Thyroid gland (tissue), 4 donors: ENCODE measurements at places on chromosomes 2 and 18. TPM values are rescaled to one million over a fixed set of nuclear protein-coding genes. Genes with fewer than 3 reads are reported as not detected.
A peak's percentile ranks its signal among the peaks of the same experiment; 100 is the strongest.

DNA sequence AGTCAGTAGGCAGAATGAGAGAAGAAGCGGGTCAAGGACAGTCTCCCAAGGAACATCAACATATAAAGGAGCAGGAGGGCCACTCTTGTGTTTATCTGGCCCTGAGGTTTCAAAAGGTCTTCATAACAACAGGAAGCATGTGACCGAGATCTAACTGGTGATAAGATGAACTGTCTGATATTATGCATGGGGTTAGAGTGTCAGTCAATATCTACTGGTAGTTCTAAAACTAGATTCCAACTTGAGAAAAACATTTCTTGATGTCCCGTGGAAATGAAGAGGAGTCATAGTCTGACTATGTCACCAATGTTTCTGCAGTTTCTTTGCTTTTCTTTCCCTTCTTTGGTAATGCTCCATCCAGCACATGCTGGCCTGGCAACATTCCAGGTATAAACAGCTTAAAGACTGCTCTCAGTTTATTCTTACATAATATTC lies 77.5 kb upstream of the ITPRID2 start:
- no peak overlapping the region for H3K27ac ChIP-seq
- H3K36me3 ChIP-seq = no peaks in the 10 kb centered on the region
- no peak overlapping the region for H3K4me3 ChIP-seq
- DNase-seq = no peak
- H3K4me1 ChIP-seq = no peaks in the 10 kb centered on the region
- no peaks in the 10 kb centered on the region for H3K27me3 ChIP-seq

Gene TTC27
- 25.4 TPM for total RNA-seq

DNA sequence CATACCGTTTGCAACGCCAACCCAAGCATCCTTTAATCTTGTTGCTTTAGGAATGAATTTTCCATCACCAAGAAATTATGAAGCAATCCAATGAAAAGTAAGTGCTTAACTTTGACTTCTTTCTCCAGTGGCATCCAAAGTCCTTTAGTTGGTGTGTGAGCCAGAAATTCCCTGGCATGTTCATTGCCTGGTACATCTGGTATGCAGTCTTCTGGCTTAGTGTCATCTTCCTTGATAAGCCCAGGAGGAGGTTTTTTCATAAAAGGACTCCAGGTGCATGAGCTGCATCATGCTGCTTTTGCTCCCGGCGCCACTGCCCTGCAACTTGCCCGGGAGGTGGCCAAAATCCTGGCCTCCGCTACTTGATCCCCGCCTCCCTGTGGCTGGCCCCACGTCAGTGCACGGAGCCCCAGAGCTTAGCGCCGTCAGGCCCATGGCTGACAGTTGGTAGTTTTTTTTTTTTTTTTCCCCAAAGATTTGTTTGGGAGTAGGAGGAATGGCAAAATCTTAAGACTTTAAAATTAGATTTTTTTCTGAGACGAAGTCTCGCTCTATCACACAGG lies 58.7 kb downstream of the PUM2 start:
- no peaks in the 10 kb centered on the region for H3K4me1 ChIP-seq
- H3K36me3 ChIP-seq = peaks cover 14% of the 10 kb centered on the region
- DNase-seq = no peak
- H3K4me3 ChIP-seq = no peak overlapping the region
- H3K27ac ChIP-seq = no peak overlapping the region
- H3K27me3 ChIP-seq = no peaks in the 10 kb centered on the region

DNA sequence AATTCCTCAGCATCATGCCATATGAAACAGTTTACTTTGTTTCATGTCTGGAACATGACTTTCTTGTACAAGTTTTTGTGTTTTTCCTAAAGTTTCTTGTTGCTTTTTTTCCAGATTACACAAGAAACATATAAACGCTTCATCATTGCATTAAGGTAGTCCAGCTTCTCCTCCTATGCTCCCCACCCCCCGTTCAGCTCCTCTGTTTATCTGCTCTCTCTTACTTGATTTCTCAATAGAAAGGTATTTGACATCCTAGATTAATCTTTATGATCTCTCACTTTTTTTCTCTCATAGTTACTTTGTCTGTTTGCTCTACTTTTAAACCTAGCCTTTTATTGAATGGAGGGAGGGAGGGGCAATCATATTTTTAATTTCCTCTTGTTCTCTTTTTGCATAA lies 25.4 kb downstream of the SLC40A1 start:
- no peaks in the 10 kb centered on the region for H3K36me3 ChIP-seq
- no peak overlapping the region for H3K4me3 ChIP-seq
- no peak for DNase-seq
- peaks cover 7% of the 10 kb centered on the region for H3K4me1 ChIP-seq
- H3K27me3 ChIP-seq = no peaks in the 10 kb centered on the region

GRCh38 chr2:168207851-168208250 lies 39.5 kb downstream of the STK39 start:
- H3K27me3 ChIP-seq = no peaks in the 10 kb centered on the region
- H3K27ac ChIP-seq = no peak overlapping the region
- no peak overlapping the region for H3K4me3 ChIP-seq
- DNase-seq = no peak
- H3K36me3 ChIP-seq = no peaks in the 10 kb centered on the region

- DNase-seq = no peak
- H3K36me3 ChIP-seq = no peaks in the 10 kb centered on the region
- H3K4me1 ChIP-seq = no peaks in the 10 kb centered on the region
- H3K4me3 ChIP-seq = no peak overlapping the region
- H3K27me3 ChIP-seq = no peaks in the 10 kb centered on the region
These were observed 181.5 kb upstream of the ITGA4 start for GRCh38 chr2:181275643-181276070.

Gene HOXD11
- total RNA-seq = not detected

Gene ACKR3
- total RNA-seq = 46.2 TPM

GRCh38 chr18:50424877-50425690 lies 50.2 kb downstream of the SKA1 start:
- no peak for DNase-seq
- no peaks in the 10 kb centered on the region for H3K27me3 ChIP-seq
- no peaks in the 10 kb centered on the region for H3K4me1 ChIP-seq

Gene C2orf76
- total RNA-seq = 17.2 TPM

Gene TUBA3E
- total RNA-seq = 0.27 TPM

DNA sequence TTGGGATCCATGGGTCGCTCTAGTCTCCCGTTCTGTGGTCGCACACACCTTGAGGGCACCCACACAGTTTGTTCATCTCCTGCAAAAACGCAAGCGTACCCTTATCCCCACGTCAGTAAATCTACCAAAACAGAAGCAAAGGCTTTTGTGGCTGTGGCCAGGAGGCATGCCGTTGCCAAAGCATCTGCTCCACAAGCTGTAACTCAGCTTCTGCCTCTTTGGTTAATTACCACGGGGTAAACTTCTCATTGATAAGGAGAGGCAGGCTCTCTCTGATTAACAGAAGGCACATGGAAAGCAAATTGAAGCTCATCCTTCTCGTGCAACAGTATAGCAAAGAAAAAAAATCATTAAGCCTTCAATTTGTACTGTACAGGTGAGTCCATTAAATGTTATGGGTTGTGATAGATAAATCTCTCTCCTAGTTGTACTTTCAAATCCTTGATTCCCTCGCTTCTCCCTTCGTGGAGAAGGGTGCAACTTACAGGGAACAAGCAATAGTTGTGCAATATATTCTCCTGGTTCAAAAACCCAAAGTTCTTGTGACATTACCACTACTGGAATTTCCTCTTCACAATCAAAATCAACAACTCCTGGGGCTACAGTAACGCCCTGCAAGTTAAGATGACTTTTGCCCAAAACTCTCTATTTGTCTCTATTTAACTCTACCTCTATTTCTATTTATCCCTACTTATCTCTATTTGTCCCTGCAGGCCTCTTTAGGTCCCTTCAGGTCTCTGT lies 10.3 kb downstream of the PECR start:
- no peaks in the 10 kb centered on the region for H3K27me3 ChIP-seq
- no peak for DNase-seq
- no peak overlapping the region for H3K4me3 ChIP-seq

DNA sequence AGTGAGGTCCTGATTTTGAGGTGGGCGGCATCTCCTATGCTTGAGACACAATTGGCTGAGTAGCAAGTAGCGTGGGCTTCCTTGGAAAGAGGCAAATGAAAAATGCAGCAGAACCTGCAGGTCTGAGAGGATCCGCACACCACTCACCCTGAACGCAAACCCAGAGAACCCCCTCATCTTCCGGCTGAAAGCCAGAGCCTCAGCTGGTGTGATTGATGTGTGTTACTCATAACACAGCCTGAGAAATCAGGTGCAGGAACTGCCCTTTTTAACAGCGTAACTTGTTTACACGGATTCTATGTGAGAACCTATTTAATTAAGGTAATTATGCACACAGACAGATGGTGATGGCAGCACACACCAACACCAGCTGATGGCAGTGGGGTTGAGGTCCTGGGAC lies 123.4 kb downstream of the MRO start:
- H3K36me3 ChIP-seq = no peaks in the 10 kb centered on the region
- no peak overlapping the region for H3K27ac ChIP-seq
- no peak for DNase-seq
- no peak overlapping the region for H3K4me3 ChIP-seq

GRCh38 chr2:42046819-42047487 lies 868 bp upstream of the PKDCC start:
- H3K27me3 ChIP-seq = no peaks in the 10 kb centered on the region
- peak overlapping the region; percentile 62 for H3K4me3 ChIP-seq
- H3K36me3 ChIP-seq = no peaks in the 10 kb centered on the region
- H3K27ac ChIP-seq = peak overlapping the region; percentile 77
- no peak for DNase-seq

Gene GPR55
- total RNA-seq = not detected

DNA sequence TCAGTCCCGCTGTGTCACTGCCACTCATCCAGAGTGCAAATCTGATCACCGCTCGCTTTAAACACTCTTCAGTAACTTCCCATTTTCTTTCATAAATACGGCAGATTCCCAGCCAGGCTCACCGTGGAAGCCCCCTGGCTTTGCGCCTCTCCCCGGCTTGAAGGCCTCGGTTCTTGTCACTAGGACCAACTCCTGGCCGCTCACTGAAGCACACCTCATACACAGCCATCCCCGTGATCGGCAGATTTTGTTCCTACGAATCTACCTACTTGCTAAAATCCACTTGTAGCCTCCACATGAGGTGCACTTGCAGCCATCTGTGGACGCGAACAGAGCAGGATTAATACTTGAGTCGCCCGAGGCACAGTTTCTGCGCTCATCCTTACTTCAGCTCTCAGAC lies 462.4 kb upstream of the MYT1L start:
- no peaks in the 10 kb centered on the region for H3K27me3 ChIP-seq
- no peaks in the 10 kb centered on the region for H3K36me3 ChIP-seq
- DNase-seq = no peak
- no peaks in the 10 kb centered on the region for H3K4me1 ChIP-seq

Gene FEV
- total RNA-seq = not detected

Gene SPP2
- not detected for total RNA-seq

DNA sequence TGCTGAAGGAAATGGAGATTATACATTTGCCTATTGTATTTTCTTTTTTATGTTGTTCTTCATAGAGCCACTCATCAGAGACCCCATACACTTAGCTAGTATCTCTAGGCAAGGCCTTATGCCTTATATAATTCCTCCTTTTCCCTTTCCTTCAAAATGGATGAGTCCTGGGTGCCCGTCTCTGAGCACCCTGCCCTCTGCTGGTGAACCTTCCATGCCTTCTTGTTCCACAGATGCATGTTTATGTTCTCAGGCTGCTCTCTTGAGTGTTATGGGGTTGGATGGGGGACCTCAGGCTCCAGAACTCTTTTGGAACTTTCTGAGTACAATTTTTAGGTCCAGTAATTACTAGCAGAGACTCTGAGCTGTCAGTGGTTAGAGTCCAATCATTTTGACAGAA lies 368.6 kb upstream of the SPRED2 start:
- no peaks in the 10 kb centered on the region for H3K27me3 ChIP-seq
- H3K36me3 ChIP-seq = no peaks in the 10 kb centered on the region
- H3K4me3 ChIP-seq = no peak overlapping the region
- no peaks in the 10 kb centered on the region for H3K4me1 ChIP-seq

DNA sequence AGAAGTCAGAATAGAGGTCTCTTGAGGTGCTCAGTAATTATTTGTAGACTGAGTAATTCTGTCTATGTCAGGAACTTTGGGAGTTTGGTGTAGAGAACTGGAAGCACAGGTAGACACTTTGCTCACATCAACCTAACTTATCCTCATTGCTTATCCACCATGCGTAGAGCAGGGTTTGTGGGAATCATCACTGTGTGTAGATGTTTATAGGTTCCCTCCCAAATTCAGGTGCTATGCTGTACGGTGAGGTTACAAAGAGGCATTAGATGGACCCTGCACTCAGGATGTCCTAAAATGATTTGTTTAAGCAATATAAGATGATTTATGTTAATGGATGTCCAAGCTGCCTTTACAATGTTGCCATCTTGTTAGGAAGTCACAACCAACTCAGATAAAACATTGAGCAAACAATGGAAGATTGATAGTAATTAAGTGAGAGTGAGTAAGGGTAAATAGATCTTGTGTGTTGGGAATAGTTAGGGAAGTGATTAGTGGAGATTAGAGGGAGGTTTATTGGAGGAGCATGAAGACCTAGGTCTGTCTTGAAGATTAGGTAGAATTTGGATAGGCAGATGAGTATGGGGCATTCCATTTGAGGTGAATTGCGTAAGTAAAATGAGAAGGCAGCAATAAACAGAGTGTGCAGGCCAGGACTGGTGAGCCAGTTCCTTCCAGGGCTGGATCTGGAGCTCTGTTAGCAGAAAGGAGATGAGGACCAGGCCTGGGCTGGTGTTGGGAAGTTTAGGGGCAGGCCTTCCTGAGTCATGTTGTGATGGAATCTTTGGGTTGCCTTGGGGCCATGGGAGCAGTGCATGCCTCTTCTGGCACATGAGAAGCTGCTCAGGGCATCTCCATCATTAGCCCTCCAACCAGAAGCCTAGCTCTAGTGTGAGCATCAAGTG lies 12.1 kb downstream of the EPAS1 start:
- no peak for DNase-seq
- no peaks in the 10 kb centered on the region for H3K27me3 ChIP-seq
- H3K36me3 ChIP-seq = no peaks in the 10 kb centered on the region
- H3K4me3 ChIP-seq = no peak overlapping the region
- H3K4me1 ChIP-seq = peaks cover 43% of the 10 kb centered on the region

Gene LYPD6B
- not detected for total RNA-seq

Gene DSC3
- 0.33 TPM for total RNA-seq

Gene CHPF
- 126 TPM for total RNA-seq
